ENCODE measurements at places on chromosomes 7 and 10. TPM values are rescaled to one million over a fixed set of nuclear protein-coding genes. Genes with fewer than 3 reads are reported as not detected.

DNA sequence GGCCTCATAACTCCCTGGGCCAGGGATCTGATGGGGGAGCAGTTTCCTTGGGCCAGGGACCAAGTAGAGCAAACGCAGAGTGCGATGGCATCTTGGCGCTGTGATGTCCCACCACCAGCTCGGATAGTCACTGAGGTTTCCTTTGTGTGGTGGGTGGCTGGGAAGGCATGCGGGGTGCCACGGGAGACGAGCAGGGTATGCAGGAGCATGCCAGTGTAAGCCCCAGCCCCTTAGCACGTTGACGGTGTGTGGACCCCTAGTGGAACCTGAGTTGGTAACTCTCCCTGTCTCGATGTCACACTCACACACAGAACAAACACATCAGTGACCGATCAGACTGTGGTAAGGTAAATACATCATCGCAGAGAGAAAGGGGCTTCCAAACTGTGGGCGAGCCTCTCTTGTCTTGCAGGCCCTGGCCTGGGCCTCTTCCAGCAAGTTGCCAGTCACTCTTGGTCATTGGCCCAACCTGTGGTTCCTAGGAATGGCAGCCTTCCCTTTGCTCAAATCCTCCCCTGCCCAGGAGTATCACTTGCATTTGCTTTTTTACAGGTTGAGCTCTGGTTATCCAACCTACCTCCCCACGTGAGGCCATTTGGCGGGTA, 231.6 kb upstream of the GPR26 start:
- H3K4me1 ChIP-seq: no peaks in the 10 kb centered on the region
- no peak overlapping the region for H3K4me3 ChIP-seq
- H3K27ac ChIP-seq: no peak overlapping the region
- no peak for DNase-seq
- no peaks in the 10 kb centered on the region for H3K27me3 ChIP-seq
- H3K36me3 ChIP-seq: no peaks in the 10 kb centered on the region

GRCh38 chr10:47359626-47360418, 11.7 kb downstream of the RBP3 start:
- H3K36me3 ChIP-seq: no peaks in the 10 kb centered on the region
- no peaks in the 10 kb centered on the region for H3K4me1 ChIP-seq
- no peak overlapping the region for H3K27ac ChIP-seq
- no peak for DNase-seq
- no peak overlapping the region for H3K4me3 ChIP-seq
- no peaks in the 10 kb centered on the region for H3K27me3 ChIP-seq

- no peaks in the 10 kb centered on the region for H3K27me3 ChIP-seq
- peak overlapping the region; percentile 0 for H3K27ac ChIP-seq
- H3K4me1 ChIP-seq: peaks cover 14% of the 10 kb centered on the region
- DNase-seq: no peak
- no peak overlapping the region for H3K4me3 ChIP-seq
- H3K36me3 ChIP-seq: no peaks in the 10 kb centered on the region
These were observed 92.9 kb downstream of the CPED1 start for GRCh38 chr7:121081327-121081936.

DNA sequence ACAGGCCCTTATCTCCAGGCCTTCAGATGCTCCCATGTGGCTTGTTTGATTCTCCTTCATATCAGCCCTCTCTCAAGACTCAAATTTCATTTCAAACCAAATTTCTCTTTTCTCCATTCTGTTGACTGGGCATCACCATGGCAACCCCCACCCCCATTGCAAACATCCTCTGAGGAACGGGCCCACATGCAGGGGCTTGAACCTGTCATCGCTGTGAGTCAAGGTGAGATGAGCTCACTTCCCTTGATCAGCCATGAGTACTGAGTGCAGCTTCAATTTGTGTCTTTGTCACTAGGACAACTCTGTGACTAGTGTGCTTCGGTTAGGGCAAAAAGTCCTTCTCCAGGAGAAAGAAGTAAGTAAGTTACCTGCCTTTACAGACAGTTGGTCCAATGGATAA, 41.9 kb downstream of the CALML3 start:
- H3K27me3 ChIP-seq: no peaks in the 10 kb centered on the region
- DNase-seq: no peak
- H3K4me1 ChIP-seq: no peaks in the 10 kb centered on the region
- H3K27ac ChIP-seq: no peak overlapping the region

GRCh38 chr7:139726485-139726869, 51.3 kb downstream of the HIPK2 start:
- H3K4me1 ChIP-seq: peaks cover 2% of the 10 kb centered on the region
- no peaks in the 10 kb centered on the region for H3K27me3 ChIP-seq
- DNase-seq: no peak
- H3K4me3 ChIP-seq: no peak overlapping the region

- no peak overlapping the region for H3K4me3 ChIP-seq
- no peaks in the 10 kb centered on the region for H3K36me3 ChIP-seq
- H3K27me3 ChIP-seq: no peaks in the 10 kb centered on the region
- H3K27ac ChIP-seq: no peak overlapping the region
- DNase-seq: no peak
These were observed 6.4 kb downstream of the HEPACAM2 start for GRCh38 chr7:93219868-93220267.

Gene CHAT
- not detected for total RNA-seq

GRCh38 chr7:101378751-101379174, 16.1 kb downstream of the COL26A1 start:
- H3K36me3 ChIP-seq: no peaks in the 10 kb centered on the region
- no peak for DNase-seq
- H3K4me1 ChIP-seq: no peaks in the 10 kb centered on the region
- H3K4me3 ChIP-seq: no peak overlapping the region
- H3K27me3 ChIP-seq: no peaks in the 10 kb centered on the region

DNA sequence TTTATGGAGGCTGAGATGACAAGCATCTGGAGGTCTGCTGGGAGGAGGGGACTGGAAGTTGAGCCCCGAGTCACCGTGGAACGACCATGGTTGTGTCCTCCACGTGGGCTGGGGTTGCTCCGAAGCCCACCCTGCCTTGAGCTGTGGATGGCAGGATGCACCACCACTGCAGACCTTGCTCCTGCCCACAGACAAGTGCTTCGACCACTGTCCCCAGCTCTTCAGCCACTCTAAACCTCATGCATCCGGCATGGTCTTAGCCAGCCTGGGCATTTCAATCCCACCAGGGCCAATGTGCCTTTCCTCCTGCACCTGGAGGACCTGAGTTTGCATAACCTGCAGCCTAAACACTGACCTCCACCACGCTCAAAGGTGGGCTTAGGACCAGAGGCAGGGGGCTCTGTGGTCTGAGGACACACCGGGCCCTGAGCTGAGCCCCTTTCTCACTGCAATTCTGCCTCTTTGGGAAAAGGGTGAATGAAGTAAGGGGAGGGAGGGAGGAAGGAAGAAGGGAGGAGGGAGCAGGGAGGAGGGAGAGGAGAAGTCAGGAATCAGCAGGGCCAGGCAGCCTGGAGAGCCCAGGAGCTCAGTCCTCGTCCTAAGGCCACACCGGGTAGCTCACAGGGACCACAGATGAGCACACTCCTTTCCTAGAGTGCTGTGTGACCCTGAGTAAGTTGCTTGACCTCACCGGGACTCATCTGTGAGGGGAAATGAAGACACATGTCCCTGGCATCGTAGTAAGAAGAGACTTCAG, 44.8 kb upstream of the DNAAF5 start:
- no peaks in the 10 kb centered on the region for H3K36me3 ChIP-seq
- H3K4me3 ChIP-seq: no peak overlapping the region
- no peaks in the 10 kb centered on the region for H3K4me1 ChIP-seq

Gene GGCT
- 26.7 TPM for total RNA-seq

GRCh38 chr10:14838582-14839304, 637 bp downstream of the HSPA14 start:
- H3K4me1 ChIP-seq: peaks cover 5% of the 10 kb centered on the region
- H3K27ac ChIP-seq: peak overlapping the region; percentile 89
- no peaks in the 10 kb centered on the region for H3K27me3 ChIP-seq
- H3K4me3 ChIP-seq: peak overlapping the region; percentile 96
- no peaks in the 10 kb centered on the region for H3K36me3 ChIP-seq

Gene HOXA4
- not detected for total RNA-seq

GRCh38 chr7:6398943-6399342, 48.8 kb downstream of the DAGLB start:
- H3K4me3 ChIP-seq: peak overlapping the region; percentile 3
- no peak for DNase-seq
- no peaks in the 10 kb centered on the region for H3K4me1 ChIP-seq
- no peaks in the 10 kb centered on the region for H3K27me3 ChIP-seq

Gene PSD
- total RNA-seq: 31.3 TPM

Gene CHST15
- total RNA-seq: 28.5 TPM

- no peak for DNase-seq
- no peak overlapping the region for H3K4me3 ChIP-seq
- H3K4me1 ChIP-seq: no peaks in the 10 kb centered on the region
- no peaks in the 10 kb centered on the region for H3K36me3 ChIP-seq
- H3K27ac ChIP-seq: peak overlapping the region; percentile 56
- no peaks in the 10 kb centered on the region for H3K27me3 ChIP-seq
These were observed 5.2 kb downstream of the CPED1 start for GRCh38 chr7:120993553-120994191.

GRCh38 chr7:101547916-101548661, 81.0 kb downstream of the MYL10 start:
- no peak overlapping the region for H3K27ac ChIP-seq
- H3K36me3 ChIP-seq: no peaks in the 10 kb centered on the region
- H3K27me3 ChIP-seq: no peaks in the 10 kb centered on the region
- no peak for DNase-seq
- H3K4me3 ChIP-seq: no peak overlapping the region

Gene SPACDR
- total RNA-seq: 1.8 TPM

GRCh38 chr10:36351159-36351558, 709.1 kb upstream of the FZD8 start:
- no peaks in the 10 kb centered on the region for H3K27me3 ChIP-seq
- H3K27ac ChIP-seq: no peak overlapping the region
- no peak overlapping the region for H3K4me3 ChIP-seq
- no peak for DNase-seq

DNA sequence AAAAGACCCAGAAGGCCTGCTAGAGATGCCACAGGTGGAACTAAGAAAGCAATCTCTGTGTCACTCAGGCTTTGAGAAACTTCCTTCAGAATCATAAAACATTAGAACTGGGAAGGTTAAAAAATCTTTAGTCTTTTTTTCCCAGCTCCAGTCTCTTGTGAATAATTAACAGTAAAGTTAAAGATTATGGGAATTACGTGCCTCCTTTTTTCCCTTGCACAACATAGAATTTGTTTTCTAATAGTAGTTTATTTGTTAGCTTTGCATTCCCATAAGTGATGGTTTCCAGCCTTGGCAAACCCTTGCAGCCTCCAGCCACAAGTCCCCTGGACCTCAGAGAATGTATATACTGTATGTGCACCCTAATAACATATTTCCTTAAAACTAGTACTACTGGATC, 128.3 kb downstream of the TPST1 start:
- H3K4me3 ChIP-seq: no peak overlapping the region
- H3K27ac ChIP-seq: no peak overlapping the region
- H3K27me3 ChIP-seq: no peaks in the 10 kb centered on the region
- H3K36me3 ChIP-seq: no peaks in the 10 kb centered on the region

Gene SEMA3D
- 68.6 TPM for total RNA-seq

Gene MYH16
- total RNA-seq: not detected
